Smooth muscle cell of the brain vasculature (primary cell): ENCODE measurements at places on chromosomes 2 and 18.

DNA sequence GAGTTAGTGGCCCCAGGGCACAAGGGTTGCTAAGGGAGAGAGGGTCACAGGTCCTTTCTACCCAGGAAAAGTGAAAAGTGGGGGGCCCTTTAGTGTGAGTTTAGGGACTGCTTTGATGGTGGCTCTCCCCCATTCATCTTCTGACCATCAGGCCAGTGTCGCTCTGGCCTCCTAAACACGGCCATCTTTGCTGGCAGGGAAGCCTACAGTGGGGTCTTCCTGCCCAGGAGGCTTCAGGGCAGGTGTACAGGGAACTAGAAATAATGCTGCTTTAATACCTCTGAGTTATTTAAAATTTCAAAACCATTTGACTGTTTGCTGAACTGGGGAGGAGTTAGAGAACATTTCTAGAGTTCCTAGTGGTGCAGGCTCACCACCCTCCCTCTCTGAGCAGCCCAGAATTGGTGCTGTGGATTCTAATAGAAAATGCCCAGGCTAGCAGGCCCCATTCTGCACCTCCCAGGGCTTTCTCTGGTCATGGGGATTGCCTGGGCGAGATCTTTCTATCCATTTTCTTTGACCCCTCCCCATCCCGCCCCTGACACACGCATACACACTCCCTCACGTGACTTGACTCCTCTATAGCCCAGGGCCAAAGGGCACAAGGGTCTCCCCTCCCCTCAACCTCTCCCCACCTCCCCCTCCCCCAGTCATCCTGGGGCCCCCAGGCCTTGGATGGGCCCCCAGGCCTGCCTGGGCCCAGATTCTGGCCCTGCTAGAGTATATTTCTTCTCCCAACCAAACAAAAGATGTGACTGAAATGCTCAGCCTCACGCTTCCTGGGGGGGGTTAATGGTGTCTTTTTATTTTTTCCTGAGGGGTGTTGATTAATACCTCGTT, 3.1 kb downstream of the PKDCC start:
- no peak for DNase-seq

DNA sequence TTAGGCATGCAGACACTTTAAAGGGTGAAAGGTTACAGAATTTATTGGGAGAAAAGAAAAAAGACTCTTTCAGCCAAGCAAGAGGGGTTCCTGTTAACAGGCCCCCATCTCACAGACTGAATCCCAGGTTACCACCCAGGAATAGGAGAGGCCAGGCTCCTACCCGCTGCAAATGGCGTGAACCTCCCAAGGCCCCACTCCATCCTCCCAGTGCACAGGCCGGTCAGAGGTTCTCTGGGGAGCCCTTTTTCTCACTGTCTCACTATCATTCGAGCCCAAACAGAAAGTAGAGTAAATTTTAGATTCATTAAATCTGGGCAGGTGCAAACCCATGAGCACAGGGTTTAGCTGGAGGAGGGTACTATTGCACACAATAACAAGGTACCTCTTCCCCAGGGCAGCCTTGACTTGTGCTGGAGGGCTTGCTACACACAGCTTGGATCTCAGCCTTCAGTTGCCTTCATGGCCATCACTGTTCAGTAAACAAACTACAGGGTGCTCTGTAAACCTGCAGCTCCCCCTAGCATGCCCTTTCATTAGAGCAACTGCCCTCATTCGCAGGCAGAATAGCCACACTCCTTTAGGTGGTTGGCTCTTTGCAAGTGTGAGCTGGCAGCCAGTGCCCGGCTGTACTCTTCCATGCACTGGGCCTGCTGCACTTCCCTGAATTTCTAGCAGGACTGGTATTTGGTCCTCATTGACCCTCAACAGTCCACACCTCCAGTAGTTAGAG, 7.3 kb upstream of the PLEK start:
- no peak for DNase-seq

GRCh38 chr2:152093464-152093863, 5.4 kb downstream of the CACNB4 start:
- no peak for DNase-seq

- no peak for DNase-seq
Observed at GRCh38 chr2:111712940-111713515, 171.0 kb downstream of the ANAPC1 start.

GRCh38 chr2:240423788-240424191, 11.7 kb upstream of the GPC1 start:
- no peak for DNase-seq
